ENCODE measurements at places on chromosomes 7 and 10.

DNA sequence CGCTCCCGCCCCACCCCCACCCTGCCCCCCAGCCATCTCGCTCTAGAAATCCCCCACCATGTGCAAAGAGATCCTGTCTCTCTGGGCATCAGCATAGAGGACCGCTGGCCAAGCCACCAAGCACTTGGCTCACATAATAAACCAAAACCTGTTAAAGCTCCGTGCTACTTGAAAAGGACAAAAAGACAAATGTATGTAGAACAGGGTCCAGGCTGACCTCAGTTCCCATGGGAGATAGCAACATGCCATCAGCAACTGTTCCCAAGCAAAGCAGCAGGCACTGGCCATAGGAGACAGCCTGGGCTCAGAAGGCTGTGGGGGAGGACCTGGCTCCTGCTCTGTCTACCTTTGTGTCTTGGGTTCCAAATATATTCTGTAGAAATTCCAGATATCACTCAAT lies 38.4 kb upstream of the GDF10 start:
- DNase-seq: no peak

DNA sequence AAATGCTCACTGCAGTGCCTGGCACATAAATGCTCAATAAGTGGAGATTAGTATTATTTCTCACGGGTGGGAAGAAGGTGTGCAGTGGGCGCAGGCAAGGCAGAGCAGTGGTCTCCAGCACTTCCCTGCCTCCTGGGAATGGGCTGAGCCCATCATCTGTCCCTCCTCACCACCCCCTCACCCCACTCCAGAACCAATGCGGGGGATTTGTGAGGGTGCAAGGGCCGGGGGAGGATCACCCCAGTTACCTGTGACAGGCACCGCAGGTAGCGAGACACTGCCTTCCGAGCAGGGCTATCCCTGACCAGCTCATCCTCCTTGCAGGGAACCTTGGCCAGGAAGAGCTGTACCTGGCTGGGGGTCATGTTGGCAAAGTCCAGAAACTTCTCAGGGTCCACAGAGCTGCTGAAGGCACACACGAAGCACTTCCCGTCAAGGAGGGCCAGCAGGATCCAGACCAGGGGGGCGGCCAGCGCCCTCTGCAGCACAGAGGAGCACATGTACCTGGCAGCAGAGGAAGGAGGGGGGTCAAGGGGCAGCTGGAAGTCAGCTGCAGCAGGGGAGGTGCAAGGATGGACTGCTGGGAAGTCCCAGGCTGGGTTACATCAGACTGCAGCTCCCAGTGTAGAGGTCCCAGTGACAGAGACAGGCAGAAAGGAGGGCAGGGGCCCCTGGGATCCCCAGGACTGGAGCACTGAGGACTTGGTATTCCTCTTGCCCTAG lies 2.8 kb downstream of the CALHM3 start:
- no peak for DNase-seq

- peak; percentile 45 for DNase-seq
These were observed 11.7 kb downstream of the NOBOX start for GRCh38 chr7:144391823-144392255.

DNA sequence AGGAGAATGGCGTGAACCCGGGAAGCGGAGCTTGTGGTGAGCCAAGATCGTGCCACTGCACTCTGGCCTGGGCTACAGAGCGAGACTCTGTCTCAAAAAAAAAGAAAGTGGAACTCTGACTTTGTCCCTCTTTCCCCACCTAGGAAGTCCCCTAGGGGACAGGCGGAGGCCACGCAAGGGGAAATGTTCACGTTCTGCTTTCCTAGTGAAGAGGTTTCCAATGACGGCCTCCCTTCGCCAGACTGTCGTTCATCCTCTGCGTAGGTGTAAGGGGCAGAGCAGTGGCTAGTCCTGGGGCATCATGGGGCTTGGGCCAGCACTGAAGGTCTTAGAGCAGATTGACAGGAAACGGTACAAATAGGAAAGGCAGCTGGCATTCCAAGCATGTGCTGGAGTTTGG lies 30.6 kb downstream of the SUFU start:
- DNase-seq: no peak

DNA sequence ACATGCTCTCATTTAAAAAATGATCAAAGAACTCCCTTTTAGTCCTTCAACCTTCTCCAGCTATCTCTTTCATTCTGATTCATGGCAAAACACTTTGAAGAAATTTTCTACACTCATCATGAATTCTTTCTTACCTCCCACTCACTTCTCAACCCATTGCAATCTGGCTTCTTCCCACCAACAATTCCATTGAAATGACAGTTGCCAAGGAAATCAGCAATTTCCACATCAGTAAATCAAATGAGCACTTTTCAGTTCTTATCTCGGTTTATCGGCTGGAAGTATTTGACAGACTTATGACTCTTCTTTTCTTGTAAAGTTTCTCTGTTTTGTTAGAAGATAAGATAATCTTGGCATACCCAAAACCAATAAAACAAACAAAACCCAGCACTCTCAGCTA lies 99.1 kb upstream of the CACNA2D1 start:
- no peak for DNase-seq

GRCh38 chr10:110017907-110018306 lies 10.1 kb downstream of the ADD3 start:
- DNase-seq: no peak

GRCh38 chr7:130273081-130273932 lies 6.6 kb downstream of the CPA2 start:
- DNase-seq: no peak

DNA sequence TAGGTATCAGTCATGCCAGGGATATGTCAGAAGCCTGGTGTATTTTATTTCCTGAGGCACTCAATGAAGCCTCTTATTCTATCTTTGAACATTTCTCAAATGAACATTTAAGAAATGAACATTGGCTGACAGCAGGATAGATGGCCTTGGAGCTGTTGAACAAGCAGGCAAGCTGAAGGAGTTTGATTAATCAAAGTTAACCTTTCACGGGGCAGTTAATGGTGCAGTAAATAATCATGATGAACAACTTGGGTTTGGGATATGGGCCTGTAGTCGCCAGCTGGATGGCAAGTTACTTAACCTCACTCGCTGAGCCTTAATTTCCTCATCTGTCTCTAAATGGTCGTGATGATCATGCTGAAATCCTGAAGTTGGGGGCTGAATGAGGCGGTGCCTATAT lies 333.0 kb downstream of the SFMBT2 start:
- DNase-seq: no peak

GRCh38 chr7:36021367-36021766 lies 131.7 kb upstream of the EEPD1 start:
- DNase-seq: no peak

- DNase-seq: peak; percentile 48
These were observed at the start of gene PALD1 for GRCh38 chr10:70478191-70479164. Gene PALD1 (plus strand): TSS chr10:70478767. CDS start chr10:70525952, 47,185 bp downstream.

GRCh38 chr10:101014966-101015581 lies 15.5 kb downstream of the LZTS2 start:
- DNase-seq: no peak

DNA sequence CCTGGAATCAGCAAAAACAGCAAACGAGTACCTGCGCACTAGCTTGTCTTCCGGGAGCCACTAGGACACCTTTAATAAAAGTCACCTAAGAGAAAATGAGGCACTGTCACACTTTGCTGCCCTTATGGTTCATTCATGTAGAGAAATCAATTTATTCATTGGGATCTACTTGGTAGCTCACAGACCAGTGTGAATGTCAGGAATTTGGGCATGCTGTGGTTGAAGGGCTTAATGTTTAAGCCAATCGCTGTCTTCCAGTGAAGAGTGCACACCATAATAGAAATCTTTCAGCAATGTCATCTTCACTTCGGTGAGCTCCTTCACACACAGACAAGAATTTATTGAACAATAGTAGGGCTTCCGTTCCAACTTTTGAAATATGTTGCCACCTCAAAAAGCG lies 65.1 kb downstream of the MARCHF5 start:
- no peak for DNase-seq
